CD4-positive, alpha-beta T cell (primary cell): ENCODE measurements at places on chromosomes 4 and X. TPM values are rescaled to one million over a fixed set of nuclear protein-coding genes. Genes with fewer than 3 reads are reported as not detected.

The F9 gene
- total RNA-seq, result not detected

The USP51 gene
- 2.3 TPM for total RNA-seq

The PRDX4 gene
- 4.4 TPM for total RNA-seq

The RPL39 gene
- 3,978 TPM for total RNA-seq

The KIAA1210 gene
- total RNA-seq, result not detected

The LRAT gene
- not detected for total RNA-seq

The CXCL8 gene
- total RNA-seq, result 9.9 TPM

DNA sequence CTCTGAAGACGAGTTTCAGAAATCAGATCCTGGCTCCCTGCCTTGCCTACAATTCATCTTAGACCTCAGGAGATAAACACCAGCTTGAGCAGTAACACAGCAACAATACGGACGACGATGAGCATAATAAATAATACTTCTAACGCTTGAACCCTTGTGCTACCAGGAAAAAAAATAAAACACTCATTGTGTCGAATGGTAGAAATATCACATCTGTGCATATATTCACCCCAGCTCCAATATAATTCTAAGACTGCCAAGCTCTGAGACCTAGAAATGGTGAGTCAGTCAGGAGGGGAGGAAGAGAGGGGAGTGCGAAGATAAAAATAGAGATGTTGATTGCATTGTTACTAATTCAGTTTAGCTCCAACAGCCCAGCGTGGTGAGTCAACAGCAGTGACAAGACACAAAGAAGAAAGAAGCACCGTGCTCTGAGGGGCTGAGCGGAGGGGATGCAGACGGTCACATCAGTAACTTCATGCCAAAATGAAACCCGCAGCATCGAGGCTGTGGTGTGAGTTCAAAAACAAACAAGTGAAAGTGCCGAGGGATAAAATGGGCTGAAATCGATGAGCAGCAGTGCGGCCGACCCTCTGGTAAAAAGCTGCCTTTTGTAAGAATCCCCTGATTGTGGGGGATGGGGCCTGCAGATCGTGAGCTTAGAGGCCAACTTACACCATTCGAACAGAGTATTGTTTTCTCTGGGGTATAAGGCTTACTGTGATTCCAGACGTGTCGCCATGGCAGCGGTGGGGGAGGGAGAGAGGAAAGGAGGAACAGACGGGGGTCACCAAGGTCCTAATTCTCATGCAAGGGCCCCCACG lies 150.4 kb downstream of the MGST2 start:
- H3K4me3 ChIP-seq, result no peak overlapping the region
- no peaks in the 10 kb centered on the region for H3K27me3 ChIP-seq
- no peaks in the 10 kb centered on the region for H3K36me3 ChIP-seq
- H3K4me1 ChIP-seq, result no peaks in the 10 kb centered on the region
- no peak for DNase-seq

- H3K27ac ChIP-seq, result no peak overlapping the region
- no peak overlapping the region for H3K4me3 ChIP-seq
- no peaks in the 10 kb centered on the region for H3K27me3 ChIP-seq
- H3K36me3 ChIP-seq, result no peaks in the 10 kb centered on the region
Observed at GRCh38 chrX:51461053-51462044, 35.0 kb downstream of the NUDT11 start.

GRCh38 chrX:68934922-68935321 lies 106.1 kb downstream of the EFNB1 start:
- no peak overlapping the region for H3K27ac ChIP-seq
- no peaks in the 10 kb centered on the region for H3K27me3 ChIP-seq
- DNase-seq, result no peak
- H3K36me3 ChIP-seq, result no peaks in the 10 kb centered on the region
- no peak overlapping the region for H3K4me3 ChIP-seq

DNA sequence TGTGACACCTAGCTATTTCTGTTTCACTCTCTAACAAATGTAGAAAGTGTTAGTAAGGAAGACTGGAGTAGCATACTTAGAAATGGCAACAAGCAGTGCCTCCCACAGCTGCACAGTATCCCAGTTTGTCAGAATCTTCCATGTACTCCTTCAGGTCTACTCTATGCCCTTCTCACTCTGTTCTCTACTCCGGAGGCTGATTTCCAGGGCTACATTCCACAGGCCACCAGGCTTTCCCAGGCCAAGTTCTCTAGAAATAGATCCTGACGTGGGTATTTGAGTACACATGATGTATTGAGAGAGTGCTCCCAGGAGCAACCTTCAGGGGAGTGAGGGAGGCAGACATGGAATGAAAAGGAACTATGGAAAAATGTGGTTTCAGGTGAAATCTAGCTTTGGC lies 177.3 kb upstream of the GK2 start:
- H3K27ac ChIP-seq, result no peak overlapping the region
- no peaks in the 10 kb centered on the region for H3K4me1 ChIP-seq
- DNase-seq, result no peak
- H3K4me3 ChIP-seq, result no peak overlapping the region
- H3K27me3 ChIP-seq, result no peaks in the 10 kb centered on the region

GRCh38 chr4:26806331-26806730 lies 54.3 kb upstream of the STIM2 start:
- no peaks in the 10 kb centered on the region for H3K4me1 ChIP-seq
- no peak overlapping the region for H3K4me3 ChIP-seq
- DNase-seq, result no peak
- H3K27me3 ChIP-seq, result no peaks in the 10 kb centered on the region
- H3K27ac ChIP-seq, result no peak overlapping the region

GRCh38 chr4:151324752-151325110 lies 674 bp downstream of the SH3D19 start:
- no peak overlapping the region for H3K4me3 ChIP-seq
- DNase-seq, result no peak
- H3K36me3 ChIP-seq, result no peaks in the 10 kb centered on the region
- peaks cover 7% of the 10 kb centered on the region for H3K4me1 ChIP-seq
- H3K27me3 ChIP-seq, result peaks cover 46% of the 10 kb centered on the region

DNA sequence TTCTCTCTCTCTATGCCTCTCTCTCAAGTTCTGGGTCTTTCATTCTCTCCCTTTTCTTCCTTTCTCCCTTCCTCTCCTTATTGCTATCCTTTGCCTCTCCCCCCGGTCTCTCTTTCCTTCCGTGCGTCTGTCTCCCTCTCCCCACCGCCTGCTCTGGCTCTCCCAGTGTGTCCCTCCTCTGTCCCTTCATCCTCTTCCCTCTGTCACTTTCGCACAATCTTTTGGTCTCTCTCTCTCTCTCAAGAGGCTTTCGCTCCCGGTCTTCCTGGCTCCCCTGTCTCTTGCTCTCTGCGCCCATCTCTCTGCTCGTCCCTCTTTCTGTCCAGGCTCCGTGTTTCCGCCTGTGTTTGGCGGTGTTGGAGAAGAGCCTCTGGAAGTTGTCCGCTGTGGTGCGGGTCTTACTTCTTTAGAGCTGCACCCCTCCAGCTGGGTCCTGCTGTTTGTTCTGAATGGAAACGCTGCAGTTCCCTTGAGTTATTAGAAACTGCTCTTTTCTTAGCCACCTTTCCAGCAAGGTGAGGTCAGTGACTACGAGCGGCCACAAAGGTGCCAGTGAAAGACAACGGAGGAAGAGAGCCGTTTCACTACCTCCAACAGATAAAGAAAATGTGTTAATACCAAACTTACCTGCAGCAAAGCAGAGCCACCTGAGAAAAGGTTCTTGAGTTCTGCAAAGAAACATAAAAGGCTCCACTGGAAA lies 1.1 kb downstream of the BMPR1B start:
- peaks cover 5% of the 10 kb centered on the region for H3K4me1 ChIP-seq
- no peak for DNase-seq
- H3K36me3 ChIP-seq, result no peaks in the 10 kb centered on the region
- no peak overlapping the region for H3K4me3 ChIP-seq
- H3K27ac ChIP-seq, result no peak overlapping the region

DNA sequence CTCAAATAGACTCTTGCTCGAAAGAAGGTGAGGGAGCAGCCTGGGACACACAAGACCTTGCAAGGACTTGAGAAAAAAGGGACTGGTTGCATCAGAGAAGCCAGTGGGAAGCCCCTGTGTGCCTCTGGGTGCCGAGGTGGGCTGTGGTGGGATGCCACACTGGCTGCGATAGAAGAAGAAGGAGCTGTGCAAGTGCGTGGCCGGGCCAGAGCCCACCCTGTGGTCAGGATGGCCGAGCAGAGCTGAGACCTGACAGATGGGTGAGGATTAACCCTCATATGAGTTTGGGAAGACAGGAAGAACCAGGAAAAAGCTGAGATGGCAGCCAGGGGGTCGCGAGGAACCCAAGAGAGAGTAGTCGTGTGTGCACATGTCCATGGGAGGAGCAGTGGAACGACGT lies 44.6 kb upstream of the HGFAC start:
- no peaks in the 10 kb centered on the region for H3K27me3 ChIP-seq
- H3K4me1 ChIP-seq, result no peaks in the 10 kb centered on the region
- DNase-seq, result no peak
- H3K4me3 ChIP-seq, result no peak overlapping the region
- no peaks in the 10 kb centered on the region for H3K36me3 ChIP-seq

DNA sequence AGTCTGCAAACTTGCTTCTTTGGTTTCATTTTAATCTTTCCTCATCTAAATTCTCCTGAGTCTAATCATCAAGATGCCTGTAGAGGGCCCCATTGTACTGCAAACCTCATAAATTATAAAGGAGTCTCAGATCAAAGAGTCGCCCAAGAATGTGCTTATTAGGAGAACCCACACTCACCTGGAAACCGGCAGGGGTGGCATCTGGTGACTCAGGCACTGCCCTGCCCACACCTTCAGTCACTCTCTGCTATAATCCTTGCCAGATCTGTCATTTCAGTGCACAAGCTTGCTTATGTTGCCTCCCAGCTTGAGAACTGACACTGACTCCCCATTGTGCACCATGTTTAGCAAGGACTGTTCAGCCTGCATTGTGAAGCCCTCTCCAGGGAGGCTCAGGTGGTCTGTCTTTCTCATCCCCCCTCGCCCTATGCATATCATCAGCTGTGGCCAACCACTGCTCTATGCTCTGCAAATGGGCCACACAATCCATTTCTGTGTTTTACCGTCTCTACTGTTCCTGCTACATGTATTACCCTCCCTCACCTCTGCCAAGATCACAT lies 12.4 kb downstream of the EPGN start:
- no peaks in the 10 kb centered on the region for H3K27me3 ChIP-seq
- H3K36me3 ChIP-seq, result no peaks in the 10 kb centered on the region
- H3K4me3 ChIP-seq, result no peak overlapping the region
- DNase-seq, result peak; percentile 8
